ENCODE measurements at places on chromosomes 7 and 10. TPM values are rescaled to one million over a fixed set of nuclear protein-coding genes. Genes with fewer than 3 reads are reported as not detected.

DNA sequence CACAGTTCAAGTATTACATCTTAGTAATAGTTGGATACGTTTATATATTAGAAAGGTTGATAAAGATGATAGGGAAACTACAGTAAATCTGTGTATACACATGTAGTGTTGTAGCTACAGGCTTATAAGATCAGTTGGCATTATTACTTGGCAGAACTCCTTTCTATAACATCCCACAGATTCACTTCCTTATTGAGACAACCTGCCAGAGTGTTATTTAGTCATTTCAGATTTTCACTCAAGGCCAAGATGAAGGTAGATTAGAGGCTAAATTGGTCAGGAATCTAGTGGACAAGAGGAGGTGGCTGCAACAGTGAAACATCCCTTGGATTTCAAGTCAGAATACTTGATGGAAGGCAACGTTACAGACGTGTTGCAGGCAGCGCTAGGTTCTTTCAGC is 63.0 kb downstream of the PAPSS2 start:
- DNase-seq: no peak
- H3K27ac ChIP-seq: no peak overlapping the region
- no peaks in the 10 kb centered on the region for H3K36me3 ChIP-seq
- H3K4me3 ChIP-seq: no peak overlapping the region
- no peaks in the 10 kb centered on the region for H3K4me1 ChIP-seq

- H3K36me3 ChIP-seq: peaks cover 10% of the 10 kb centered on the region
- no peak overlapping the region for H3K27ac ChIP-seq
- no peak for DNase-seq
- H3K27me3 ChIP-seq: no peaks in the 10 kb centered on the region
Observed at GRCh38 chr10:113897693-113898618, 43.5 kb downstream of the NHLRC2 start.

- no peak overlapping the region for H3K4me3 ChIP-seq
- no peaks in the 10 kb centered on the region for H3K36me3 ChIP-seq
- peaks cover 17% of the 10 kb centered on the region for H3K4me1 ChIP-seq
- no peak overlapping the region for H3K27ac ChIP-seq
Observed at GRCh38 chr10:121096617-121097431, 245.7 kb downstream of the WDR11 start.

DNA sequence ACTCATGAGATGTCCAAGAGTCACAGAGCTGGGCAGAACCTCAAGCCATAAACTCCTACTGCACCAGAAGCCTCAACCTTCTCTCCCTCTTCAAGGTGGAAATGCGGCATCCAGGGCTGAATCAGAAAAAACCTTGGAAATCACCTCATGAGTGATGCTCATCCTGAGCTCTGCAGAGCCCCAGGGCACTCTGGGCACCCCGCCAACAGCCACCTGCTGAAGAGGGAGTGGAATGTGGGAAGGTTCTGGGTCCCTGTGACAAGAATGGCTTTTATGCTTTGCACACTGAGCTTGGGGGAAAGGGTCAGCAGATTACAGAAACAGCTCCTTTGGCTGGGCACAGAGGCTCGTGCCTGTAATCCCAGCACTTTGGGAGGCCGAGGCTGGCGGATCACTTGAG is 18.8 kb downstream of the NUDT1 start:
- H3K27me3 ChIP-seq: no peaks in the 10 kb centered on the region
- peaks cover 43% of the 10 kb centered on the region for H3K36me3 ChIP-seq
- no peak overlapping the region for H3K27ac ChIP-seq
- DNase-seq: no peak
- no peak overlapping the region for H3K4me3 ChIP-seq
- H3K4me1 ChIP-seq: no peaks in the 10 kb centered on the region

DNA sequence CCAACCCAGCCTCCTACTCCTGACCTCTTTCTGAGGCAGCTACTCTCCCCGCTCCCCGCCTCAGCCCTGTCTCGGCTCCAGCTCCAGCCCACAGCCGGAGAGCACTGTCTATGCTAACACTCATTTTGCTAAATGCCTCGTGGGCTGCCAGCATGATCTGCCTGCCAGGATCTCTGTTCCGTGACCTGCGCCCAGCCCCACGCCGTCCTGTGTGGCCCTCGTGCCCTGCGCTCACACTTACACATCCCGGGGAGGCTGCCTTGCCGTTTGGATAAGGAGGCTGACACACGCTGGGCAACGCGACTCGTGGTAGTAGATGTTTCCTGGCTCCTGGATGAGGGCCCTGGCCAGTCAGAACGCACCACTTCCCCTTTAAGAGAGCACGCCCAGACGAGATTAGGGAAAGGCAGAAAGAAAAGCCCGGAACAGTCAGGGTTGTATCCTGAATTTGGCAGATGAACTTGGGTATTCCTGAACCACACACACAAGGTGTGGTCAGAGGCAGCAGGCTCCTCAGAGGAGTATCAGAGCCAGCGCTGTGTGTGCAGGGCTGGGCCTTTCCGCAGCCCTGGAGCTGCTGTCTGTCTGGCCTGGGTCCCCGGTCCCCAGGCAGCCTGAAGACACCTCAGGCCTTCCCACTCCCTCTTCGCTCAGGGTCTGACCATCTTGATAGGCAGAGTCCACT is 97.7 kb upstream of the EFCAB10 start:
- H3K36me3 ChIP-seq: no peaks in the 10 kb centered on the region
- peaks cover 50% of the 10 kb centered on the region for H3K4me1 ChIP-seq
- peak overlapping the region; percentile 71 for H3K27ac ChIP-seq
- DNase-seq: peak; percentile 90

DNA sequence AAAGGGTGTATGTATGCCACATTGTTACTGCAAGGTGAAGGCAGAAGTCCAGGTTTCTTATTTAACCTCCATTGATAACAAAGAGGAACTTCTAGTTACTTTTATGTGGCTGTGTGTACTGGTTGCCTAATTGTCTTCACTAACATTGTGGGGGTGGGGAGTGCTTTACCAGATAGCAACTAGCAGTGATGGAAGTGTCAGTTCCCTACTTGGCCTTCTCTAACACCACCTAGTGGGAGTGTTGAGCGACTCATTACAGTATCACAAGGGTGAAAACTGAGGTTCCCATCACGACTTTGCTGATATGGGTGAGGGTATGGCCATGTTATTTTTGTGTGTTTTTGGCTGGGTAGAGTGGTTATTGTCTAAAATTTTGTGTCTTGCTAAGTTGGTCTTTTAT is 274.4 kb downstream of the THSD7A start:
- H3K27me3 ChIP-seq: no peaks in the 10 kb centered on the region
- H3K4me3 ChIP-seq: no peak overlapping the region
- DNase-seq: no peak
- H3K27ac ChIP-seq: no peak overlapping the region
- no peaks in the 10 kb centered on the region for H3K4me1 ChIP-seq

DNA sequence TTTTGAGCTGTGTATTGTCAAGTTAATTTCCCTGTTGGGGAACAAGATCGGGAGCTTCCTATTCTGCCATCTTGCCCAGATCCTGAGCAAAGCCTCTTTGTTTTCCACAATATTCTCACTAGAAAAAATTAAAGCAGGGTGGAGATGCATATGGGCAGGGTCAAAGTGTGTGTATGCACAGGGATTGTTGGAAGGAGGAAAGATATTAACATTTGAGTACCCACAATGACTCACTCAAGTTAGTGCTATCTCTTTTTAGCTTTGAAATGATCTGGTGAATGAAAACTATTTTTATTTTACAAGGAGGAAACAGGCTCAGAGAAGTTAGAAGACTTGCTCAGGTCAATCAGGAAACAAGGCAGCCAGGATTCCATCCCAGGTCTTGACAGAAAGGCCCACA is 6.7 kb upstream of the BTBD16 start:
- no peaks in the 10 kb centered on the region for H3K36me3 ChIP-seq
- peak; percentile 1 for DNase-seq
- no peak overlapping the region for H3K4me3 ChIP-seq
- no peak overlapping the region for H3K27ac ChIP-seq
- peaks cover 7% of the 10 kb centered on the region for H3K4me1 ChIP-seq

DNA sequence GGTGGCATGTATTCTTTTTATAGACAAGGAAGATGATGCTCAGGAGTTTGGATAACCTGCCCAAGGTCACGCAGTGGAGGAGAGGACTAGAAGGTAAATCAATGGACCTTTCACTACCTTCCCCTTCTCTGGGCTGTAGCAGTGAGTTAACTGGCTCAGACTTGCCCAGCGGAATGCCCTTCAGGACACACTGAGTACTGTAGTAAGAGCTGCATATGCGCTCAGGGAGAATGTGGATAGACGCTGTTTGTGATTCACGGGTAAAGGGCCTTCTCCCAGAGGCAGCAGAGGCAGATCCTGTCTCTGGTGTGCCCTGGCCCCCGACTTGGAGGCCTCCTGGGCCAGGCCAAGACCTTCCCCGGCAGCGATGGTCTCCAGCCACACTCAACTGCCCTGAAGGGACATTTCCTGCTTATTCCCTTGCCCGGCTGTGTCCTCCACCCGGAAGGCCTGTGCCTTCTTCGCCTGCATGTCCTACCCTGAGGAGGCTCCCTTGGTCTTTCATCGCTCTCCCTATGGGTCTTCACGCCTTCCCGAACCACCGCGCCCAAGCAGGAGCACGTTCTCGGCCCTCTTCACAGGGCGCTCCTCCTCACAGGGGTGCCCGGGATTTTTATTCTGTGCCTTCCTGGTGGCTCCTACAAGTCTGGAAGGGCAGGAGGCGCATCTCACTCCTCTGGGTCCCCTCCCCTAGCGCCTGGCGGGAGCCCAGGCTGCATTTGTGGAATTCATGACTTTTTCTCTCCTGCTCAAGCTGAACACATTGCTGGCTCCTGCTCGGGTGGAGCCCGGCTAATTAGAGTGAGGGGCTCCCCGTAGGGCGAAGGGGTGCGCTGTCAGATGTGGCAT is 1.8 kb upstream of the IKZF1 start:
- H3K4me3 ChIP-seq: no peak overlapping the region
- peaks cover 8% of the 10 kb centered on the region for H3K4me1 ChIP-seq
- no peaks in the 10 kb centered on the region for H3K36me3 ChIP-seq

- no peaks in the 10 kb centered on the region for H3K36me3 ChIP-seq
- no peak overlapping the region for H3K27ac ChIP-seq
Observed at GRCh38 chr7:85997515-85997914, 646.2 kb upstream of the GRM3 start.

GRCh38 chr10:104449391-104449790 is 95.8 kb downstream of the CFAP58 start:
- H3K27ac ChIP-seq: no peak overlapping the region
- H3K4me3 ChIP-seq: no peak overlapping the region
- no peaks in the 10 kb centered on the region for H3K27me3 ChIP-seq
- H3K36me3 ChIP-seq: no peaks in the 10 kb centered on the region
- no peaks in the 10 kb centered on the region for H3K4me1 ChIP-seq
- no peak for DNase-seq

GRCh38 chr10:101967119-101967518 is 88.9 kb downstream of the ARMH3 start:
- H3K27me3 ChIP-seq: no peaks in the 10 kb centered on the region
- no peak for DNase-seq
- H3K36me3 ChIP-seq: no peaks in the 10 kb centered on the region
- no peak overlapping the region for H3K27ac ChIP-seq

CALY gene
- 1.4 TPM for polyA plus RNA-seq

KNDC1 gene
- polyA plus RNA-seq: 0.15 TPM

STK17A gene
- 16.8 TPM for polyA plus RNA-seq
